ENCODE measurements at places on chromosomes 2 and 18. TPM values are rescaled to one million over a fixed set of nuclear protein-coding genes. Genes with fewer than 3 reads are reported as not detected.
A peak's percentile ranks its signal among the peaks of the same experiment; 100 is the strongest.

DNA sequence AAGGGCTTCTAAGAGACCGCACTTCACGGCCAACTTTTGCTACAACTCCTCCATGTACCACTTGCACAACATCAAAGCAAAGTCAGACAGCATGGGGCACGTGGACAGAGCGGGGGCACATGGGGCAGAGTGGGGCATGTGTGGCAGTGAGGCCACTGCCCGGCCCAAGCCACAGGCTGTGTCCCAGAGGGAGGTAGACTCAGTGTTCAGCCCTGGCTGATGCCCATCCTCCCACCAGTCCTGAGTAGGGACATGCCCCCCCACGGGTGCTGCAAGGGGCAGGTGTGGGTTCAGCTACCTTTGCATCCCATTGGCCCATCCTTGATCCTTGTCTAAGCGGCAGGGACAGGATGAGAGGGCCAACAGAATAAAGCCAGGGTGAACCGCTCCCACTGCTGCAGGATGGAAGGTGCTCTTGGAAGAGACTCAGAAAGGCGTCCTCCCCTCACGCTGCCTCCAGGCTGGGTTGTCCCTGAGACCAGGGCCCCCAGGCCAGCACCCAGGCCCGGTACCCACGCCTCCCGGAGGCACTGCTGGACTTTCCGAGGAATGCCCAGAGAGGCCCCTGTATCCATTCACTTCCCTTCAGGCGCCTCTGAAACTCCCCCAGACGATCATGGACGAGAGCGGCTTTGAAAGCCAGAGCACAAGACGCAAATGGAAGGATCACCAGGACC, 218.2 kb downstream of the NDUFA10 start:
- H3K4me1 ChIP-seq, result no peaks in the 10 kb centered on the region
- no peaks in the 10 kb centered on the region for H3K27me3 ChIP-seq
- no peak overlapping the region for H3K4me3 ChIP-seq
- peak; percentile 11 for DNase-seq

DNA sequence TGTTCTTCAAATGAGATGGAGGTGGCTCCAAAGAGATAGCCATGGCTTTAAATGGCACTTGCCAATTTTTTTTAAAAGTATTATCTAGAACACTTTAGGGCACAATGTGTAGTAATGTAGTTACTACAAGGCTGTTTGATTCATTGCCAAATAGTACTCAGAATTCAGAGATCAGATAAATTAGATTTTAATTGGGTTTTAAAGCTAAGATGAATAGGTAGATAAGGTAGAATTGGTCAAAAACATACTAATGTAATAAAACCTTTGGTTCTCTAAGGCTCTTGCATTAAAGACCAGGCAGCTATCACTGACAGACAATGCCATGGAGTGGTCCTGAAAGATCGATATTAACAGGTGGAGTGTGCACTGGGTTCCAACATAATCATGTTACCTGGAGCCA, 365.9 kb downstream of the LRRTM1 start:
- H3K4me3 ChIP-seq, result no peak overlapping the region
- no peaks in the 10 kb centered on the region for H3K4me1 ChIP-seq
- no peak overlapping the region for H3K27ac ChIP-seq
- H3K36me3 ChIP-seq, result no peaks in the 10 kb centered on the region
- H3K27me3 ChIP-seq, result no peaks in the 10 kb centered on the region

DNA sequence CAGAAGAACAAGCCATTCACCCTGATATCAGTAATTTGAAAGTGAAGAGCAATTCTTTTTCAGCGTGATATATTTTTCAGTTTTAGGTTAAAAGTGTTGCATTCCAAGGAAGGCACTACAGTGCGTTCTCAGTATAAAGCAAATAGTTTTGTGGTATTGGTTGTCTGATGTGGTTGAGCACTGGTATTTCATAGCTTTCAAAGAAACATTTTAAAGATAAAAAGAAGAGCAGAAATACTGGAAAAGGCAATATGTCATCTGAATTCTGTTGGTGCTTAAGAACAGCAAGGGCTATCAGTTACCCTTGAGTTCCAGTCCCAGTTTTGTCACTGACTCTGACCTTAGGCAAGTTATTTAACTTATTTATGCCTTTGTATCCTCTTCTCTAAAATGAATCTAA, 191.6 kb downstream of the BABAM2 start:
- peaks cover 30% of the 10 kb centered on the region for H3K4me1 ChIP-seq
- peak overlapping the region; percentile 4 for H3K27ac ChIP-seq
- DNase-seq, result peak; percentile 3
- H3K4me3 ChIP-seq, result no peak overlapping the region

DNA sequence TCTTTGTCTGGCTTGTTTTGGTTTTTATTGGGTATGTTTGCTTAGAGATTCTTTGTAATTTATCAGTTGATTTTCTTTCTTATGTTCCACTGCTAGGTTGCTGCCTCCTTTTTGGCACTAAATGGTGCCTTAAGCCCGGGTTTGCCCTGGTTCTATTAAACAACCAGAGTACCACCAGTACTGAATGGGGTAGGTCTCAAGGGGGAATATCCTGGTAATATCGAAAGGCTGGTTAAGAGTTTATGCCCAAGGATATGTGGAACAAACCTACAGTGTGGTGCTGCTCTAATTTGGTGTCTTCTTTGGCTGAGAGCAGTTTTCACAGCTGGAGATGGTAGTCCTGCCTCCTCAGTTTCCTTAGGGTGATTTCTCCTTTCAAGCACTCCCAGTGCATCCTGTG, 76.5 kb downstream of the SEMA4F start:
- H3K36me3 ChIP-seq, result no peaks in the 10 kb centered on the region
- no peak for DNase-seq
- H3K27me3 ChIP-seq, result no peaks in the 10 kb centered on the region

DNA sequence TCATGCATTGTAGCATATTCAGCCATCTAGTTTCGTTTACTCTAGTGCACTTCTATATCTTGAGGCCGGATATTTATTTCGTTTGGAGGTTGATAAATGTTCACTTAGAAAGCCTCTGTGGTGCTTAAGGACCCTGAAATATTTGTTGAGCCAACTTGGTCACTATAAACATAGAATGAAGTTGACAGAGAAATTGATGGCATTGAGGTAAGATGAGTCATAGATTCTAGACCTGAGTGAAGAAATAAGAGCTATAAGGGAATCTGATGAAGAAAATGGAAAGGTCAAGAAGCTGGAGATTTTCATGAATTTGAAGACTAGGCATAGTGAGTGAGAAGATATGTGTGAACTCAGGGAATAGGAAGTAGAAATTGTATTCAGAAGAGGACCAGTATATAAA, 35.9 kb downstream of the EPC2 start:
- DNase-seq, result no peak
- no peak overlapping the region for H3K4me3 ChIP-seq
- H3K27me3 ChIP-seq, result no peaks in the 10 kb centered on the region
- H3K36me3 ChIP-seq, result no peaks in the 10 kb centered on the region
- no peak overlapping the region for H3K27ac ChIP-seq

The ABCB11 gene
- under 0.01 TPM for total RNA-seq

The CCDC68 gene
- total RNA-seq, result 9.0 TPM

The CAPN14 gene
- total RNA-seq, result under 0.01 TPM

The FARP2 gene
- 44.5 TPM for total RNA-seq
